ENCODE measurements at places on chromosomes 16 and 17. TPM values are rescaled to one million over a fixed set of nuclear protein-coding genes. Genes with fewer than 3 reads are reported as not detected.

- no peak for DNase-seq
- peaks cover 10% of the 10 kb centered on the region for H3K36me3 ChIP-seq
- H3K27ac ChIP-seq: peak overlapping the region; percentile 99
- H3K4me1 ChIP-seq: peaks cover 81% of the 10 kb centered on the region
- H3K27me3 ChIP-seq: no peaks in the 10 kb centered on the region
These were observed 5.7 kb upstream of the TSPOAP1 start for GRCh38 chr17:58334256-58334655.

DNA sequence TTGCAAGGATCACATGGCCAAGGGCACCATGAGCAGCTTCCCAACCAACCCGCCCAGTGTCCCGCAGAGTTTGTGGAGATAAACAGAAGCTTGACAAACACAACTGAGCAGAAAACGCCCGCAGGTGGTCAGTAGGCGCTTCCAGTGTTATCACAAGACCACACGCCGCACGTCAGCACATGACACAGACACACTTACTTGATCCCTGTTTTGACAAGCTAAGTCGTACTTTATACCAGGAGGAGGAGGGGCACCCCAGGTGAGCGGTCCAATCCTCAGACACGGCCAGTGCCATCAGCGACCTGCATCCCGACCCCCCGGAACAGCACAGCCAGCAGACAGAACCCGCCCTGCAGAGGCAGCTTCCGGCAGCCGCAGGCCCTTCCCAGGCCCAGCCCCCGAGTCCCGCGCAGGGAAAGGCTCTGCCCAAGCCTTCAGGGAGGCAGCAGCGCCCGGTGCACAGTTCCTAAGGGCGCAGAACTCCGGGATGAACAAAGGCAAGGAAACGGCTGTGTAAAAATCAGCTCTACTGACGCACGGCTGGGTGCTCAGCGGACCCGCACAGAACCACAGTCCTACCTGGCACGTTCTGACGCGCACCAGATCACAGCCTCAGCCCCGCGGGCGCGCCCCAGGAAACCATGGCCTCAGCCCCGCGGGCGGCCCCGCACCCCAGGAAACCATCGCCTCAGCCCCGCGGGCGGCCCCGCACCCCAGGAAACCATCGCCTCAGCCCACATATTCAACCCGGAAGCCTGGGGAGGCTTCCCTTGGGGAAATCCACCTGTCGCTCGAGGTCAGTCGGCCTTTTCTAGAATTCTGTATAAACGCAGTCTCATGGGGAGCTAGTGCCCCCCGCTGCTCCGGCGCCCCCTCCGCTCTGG is 27.8 kb downstream of the AXIN1 start:
- peaks cover 39% of the 10 kb centered on the region for H3K4me1 ChIP-seq
- H3K27ac ChIP-seq: peak overlapping the region; percentile 85
- H3K4me3 ChIP-seq: peak overlapping the region; percentile 40
- DNase-seq: peak; percentile 82
- H3K27me3 ChIP-seq: no peaks in the 10 kb centered on the region
- no peaks in the 10 kb centered on the region for H3K36me3 ChIP-seq

- H3K27me3 ChIP-seq: no peaks in the 10 kb centered on the region
- peak overlapping the region; percentile 67 for H3K4me3 ChIP-seq
- H3K27ac ChIP-seq: peak overlapping the region; percentile 88
- H3K36me3 ChIP-seq: no peaks in the 10 kb centered on the region
- peaks cover 93% of the 10 kb centered on the region for H3K4me1 ChIP-seq
These were observed 16.2 kb downstream of the SOCS3 start for GRCh38 chr17:78343543-78344201.

Gene TEKT5
- not detected for total RNA-seq

Gene PHKG2
- 43.9 TPM for total RNA-seq

GRCh38 chr16:31183432-31184428 is 3.8 kb downstream of the FUS start:
- peaks cover 60% of the 10 kb centered on the region for H3K4me1 ChIP-seq
- H3K36me3 ChIP-seq: peaks cover 68% of the 10 kb centered on the region
- DNase-seq: no peak
- peak overlapping the region; percentile 87 for H3K4me3 ChIP-seq
- H3K27me3 ChIP-seq: no peaks in the 10 kb centered on the region

GRCh38 chr16:3170440-3171180 is 17.4 kb upstream of the OR1F1 start:
- peaks cover 15% of the 10 kb centered on the region for H3K27me3 ChIP-seq
- H3K4me3 ChIP-seq: no peak overlapping the region
- H3K27ac ChIP-seq: no peak overlapping the region
- no peaks in the 10 kb centered on the region for H3K36me3 ChIP-seq

GRCh38 chr16:50694206-50694605 is 800 bp downstream of the NOD2 start:
- no peaks in the 10 kb centered on the region for H3K36me3 ChIP-seq
- H3K4me3 ChIP-seq: peak overlapping the region; percentile 80
- peaks cover 56% of the 10 kb centered on the region for H3K4me1 ChIP-seq

DNA sequence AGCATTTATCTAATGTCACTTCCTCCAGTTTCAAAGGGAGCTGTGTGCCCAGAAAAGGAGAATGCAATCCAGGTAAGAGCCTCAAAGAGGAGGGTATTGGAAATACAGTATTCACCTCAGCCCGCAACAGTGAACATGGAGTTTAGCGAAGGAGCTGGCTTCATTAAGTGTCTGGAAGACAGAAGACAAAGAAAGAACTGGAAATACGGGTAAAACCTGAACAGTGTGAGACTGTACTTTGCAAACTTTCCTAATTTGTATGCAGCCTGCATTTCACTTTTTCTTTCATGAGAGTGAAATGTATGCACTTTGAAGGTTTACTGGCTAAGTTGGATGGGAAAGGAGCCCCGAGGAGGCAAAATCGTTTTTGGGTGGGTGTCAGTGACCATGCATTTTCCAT is 478.4 kb downstream of the HS3ST3B1 start:
- DNase-seq: no peak
- H3K4me3 ChIP-seq: no peak overlapping the region
- H3K36me3 ChIP-seq: no peaks in the 10 kb centered on the region
- no peaks in the 10 kb centered on the region for H3K27me3 ChIP-seq
- H3K27ac ChIP-seq: no peak overlapping the region
- no peaks in the 10 kb centered on the region for H3K4me1 ChIP-seq

GRCh38 chr16:15690296-15690695 is 40.3 kb downstream of the NDE1 start:
- no peak overlapping the region for H3K4me3 ChIP-seq
- peaks cover 94% of the 10 kb centered on the region for H3K36me3 ChIP-seq
- H3K4me1 ChIP-seq: no peaks in the 10 kb centered on the region
- no peak for DNase-seq
- H3K27me3 ChIP-seq: no peaks in the 10 kb centered on the region
- H3K27ac ChIP-seq: no peak overlapping the region

GRCh38 chr17:43020030-43020621 is 2.1 kb downstream of the VAT1 start:
- DNase-seq: no peak
- no peak overlapping the region for H3K4me3 ChIP-seq
- peaks cover 19% of the 10 kb centered on the region for H3K4me1 ChIP-seq

Gene FBXW10
- total RNA-seq: not detected

GRCh38 chr16:50269061-50269705 is 2.8 kb downstream of the ADCY7 start:
- H3K4me3 ChIP-seq: peak overlapping the region; percentile 30
- no peaks in the 10 kb centered on the region for H3K27me3 ChIP-seq
- peaks cover 96% of the 10 kb centered on the region for H3K4me1 ChIP-seq
- DNase-seq: no peak
- H3K27ac ChIP-seq: peak overlapping the region; percentile 87

DNA sequence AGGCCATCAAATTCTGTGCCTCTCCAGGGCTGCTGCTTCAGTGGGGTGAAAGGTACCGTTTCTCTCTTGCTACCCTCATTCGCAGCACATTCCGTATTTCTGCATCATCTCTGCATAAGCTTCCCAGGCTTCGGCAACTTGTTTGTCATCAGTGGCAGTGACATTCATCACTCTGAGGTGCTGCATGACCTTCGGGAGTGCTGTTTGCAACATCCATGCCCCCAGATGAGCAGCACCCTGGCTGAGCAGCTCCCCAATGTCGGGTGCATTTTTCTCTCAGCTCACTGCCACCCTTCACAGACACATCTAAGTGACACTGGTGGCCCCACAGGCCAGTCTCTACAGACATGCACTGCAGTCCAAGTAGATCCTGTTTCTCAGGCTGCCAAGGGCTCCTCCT is 3.8 kb downstream of the CREBBP start:
- H3K36me3 ChIP-seq: peaks cover 5% of the 10 kb centered on the region
- H3K4me3 ChIP-seq: peak overlapping the region; percentile 54
- peaks cover 85% of the 10 kb centered on the region for H3K4me1 ChIP-seq
- no peaks in the 10 kb centered on the region for H3K27me3 ChIP-seq

GRCh38 chr17:17699491-17699890 is 18.2 kb downstream of the RAI1 start:
- peaks cover 10% of the 10 kb centered on the region for H3K4me1 ChIP-seq
- H3K27me3 ChIP-seq: no peaks in the 10 kb centered on the region
- H3K36me3 ChIP-seq: no peaks in the 10 kb centered on the region
- H3K4me3 ChIP-seq: no peak overlapping the region

Gene LPCAT2
- 0.15 TPM for total RNA-seq

- H3K27ac ChIP-seq: no peak overlapping the region
- H3K36me3 ChIP-seq: no peaks in the 10 kb centered on the region
- H3K4me3 ChIP-seq: no peak overlapping the region
- no peaks in the 10 kb centered on the region for H3K27me3 ChIP-seq
- peaks cover 11% of the 10 kb centered on the region for H3K4me1 ChIP-seq
These were observed 470 bp upstream of the CDK3 start for GRCh38 chr17:76000016-76000754.

Gene KIF2B
- total RNA-seq: not detected

DNA sequence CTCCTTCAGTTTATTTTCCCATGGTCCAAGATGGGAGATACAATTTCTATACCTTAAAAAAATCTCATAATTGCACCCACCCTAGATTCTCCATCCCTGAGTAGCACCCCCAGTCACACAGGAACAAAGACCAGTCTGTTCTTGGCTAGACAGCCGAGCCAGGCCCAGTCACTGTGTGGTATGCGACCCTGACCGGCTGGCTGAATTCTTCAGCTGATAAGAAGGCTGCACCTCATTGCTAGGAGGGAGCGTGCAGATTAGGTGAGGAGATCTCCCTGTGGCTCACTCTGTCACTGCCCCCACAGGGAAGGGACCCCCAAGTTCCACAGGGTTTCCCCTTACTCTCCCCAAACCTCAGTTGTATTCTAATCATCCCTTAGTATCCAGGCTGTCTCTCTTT is 138.7 kb downstream of the SALL1 start:
- H3K27ac ChIP-seq: no peak overlapping the region
- H3K4me1 ChIP-seq: no peaks in the 10 kb centered on the region
